ENCODE measurements at places on chromosomes 16 and 17. TPM values are rescaled to one million over a fixed set of nuclear protein-coding genes. Genes with fewer than 3 reads are reported as not detected.

GRCh38 chr16:86479419-86479818 lies 30.9 kb upstream of the FOXF1 start:
- DNase-seq = no peak

DNA sequence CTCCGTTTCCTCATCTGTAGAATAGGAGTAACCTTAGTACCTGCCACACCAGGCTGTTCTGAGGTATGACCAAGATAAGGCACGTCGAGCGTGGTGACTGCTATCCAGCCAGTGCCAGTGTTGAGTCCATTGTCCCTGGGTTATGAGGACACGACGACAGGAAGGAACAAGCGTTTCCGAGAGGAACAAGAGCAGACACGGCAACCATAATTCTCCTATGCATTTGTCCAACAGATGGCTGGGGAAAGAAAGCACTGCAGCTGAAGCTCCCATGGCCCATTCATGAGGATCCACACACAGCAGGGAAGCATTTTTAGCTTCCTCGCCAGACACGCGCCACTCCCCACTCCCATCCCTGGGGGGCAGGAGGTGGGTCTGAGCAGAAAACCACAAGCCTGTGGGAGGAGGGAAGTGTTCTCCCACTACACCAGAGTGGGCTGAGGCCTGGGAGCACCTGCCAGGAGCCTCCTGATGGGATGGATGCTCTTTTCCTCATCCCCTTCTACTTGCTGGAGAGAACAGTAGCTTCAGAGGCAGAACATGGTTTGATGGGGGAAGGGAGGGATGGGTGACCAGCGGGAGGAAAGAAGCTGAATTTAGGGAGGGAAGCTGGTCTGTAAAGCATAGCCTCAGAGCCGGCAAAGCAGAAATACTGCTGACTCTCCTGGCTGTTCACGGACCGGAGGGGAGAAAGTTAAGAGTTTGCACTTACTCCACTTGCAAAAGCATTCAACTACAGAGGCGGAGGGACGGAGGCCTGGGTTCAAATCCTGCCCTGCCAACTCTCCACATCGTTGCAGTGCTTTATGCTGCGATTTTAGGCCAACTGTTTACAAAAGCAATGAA lies 2.7 kb downstream of the COTL1 start:
- no peak for DNase-seq

GRCh38 chr16:70712359-70712758 lies 26.5 kb upstream of the MTSS2 start:
- no peak for DNase-seq

GRCh38 chr17:50059256-50059655 lies 3.3 kb downstream of the ITGA3 start:
- no peak for DNase-seq

DNA sequence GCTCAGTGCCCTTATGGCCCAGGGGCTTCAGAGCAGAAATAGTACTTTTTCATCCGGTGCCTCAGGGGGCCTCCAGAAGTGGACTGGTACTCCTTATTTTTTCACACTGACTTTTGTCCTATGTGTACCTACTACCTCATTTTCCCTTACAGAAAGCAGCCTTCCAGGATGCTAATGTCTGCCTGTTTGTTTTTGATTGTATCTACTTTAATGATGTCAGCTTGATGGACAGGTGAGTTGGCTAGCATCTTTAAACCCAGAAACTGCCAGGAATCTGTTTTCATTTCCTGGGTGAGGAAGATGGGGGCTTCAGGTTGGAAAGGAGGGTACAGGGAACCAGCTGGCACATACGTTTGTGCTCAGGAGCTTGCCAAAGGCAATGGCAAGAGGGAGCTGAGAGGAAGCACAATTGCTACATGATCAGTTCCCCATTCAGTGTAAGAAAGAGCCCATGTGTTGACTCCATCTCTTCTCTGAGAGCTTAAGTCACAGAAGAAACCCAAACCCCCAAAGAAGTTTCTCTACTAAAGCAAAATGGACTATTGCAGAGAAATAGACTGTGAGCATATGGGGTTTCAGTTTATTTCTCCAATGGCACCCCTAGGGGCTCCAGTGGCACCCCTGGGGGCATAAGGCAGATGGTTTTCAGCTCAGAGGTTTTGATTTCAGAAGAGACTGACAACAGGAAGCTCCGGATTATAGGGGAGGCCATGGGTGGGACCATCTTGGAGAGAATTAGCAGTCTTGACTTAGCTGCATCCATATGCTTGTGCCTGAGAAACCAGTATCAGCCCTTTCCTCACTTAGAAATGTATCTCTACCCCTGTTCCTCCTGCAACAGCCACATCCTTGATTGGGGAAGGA lies 16.3 kb downstream of the LIG3 start:
- DNase-seq = no peak

GRCh38 chr17:6437466-6437865 lies 2.5 kb upstream of the AIPL1 start:
- peak; percentile 47 for DNase-seq

DNA sequence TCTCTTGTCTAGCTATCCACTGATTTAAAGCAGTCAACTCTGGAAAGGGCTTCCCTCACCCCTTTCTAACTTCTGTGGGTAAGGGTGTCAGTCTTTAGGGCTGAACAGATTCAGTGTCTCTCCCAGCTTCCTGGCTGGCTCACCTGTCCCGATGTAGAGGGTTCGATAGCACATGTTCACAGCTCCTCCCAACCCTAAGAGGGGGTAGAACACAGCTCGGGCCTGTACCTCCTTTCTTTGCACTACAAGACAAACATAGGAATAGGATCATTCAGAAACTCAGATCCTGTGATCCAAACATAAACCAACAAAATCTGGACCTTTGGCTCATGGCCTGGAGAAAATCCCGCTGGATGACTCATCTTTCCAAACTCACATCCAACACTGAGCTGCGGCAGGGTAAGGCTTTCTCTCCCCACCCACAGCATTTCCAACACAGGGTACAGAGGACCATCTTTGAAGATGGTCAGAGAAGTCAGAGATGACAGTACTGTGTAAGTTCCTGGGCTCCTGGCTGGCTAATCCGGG lies 5.8 kb upstream of the DHRS13 start:
- DNase-seq = no peak

- DNase-seq = no peak
These were observed 2272.8 kb downstream of the TP53TG3F start for GRCh38 chr16:35732046-35732810.

- no peak for DNase-seq
These were observed 64.1 kb downstream of the NEUROD2 start for GRCh38 chr17:39543664-39544063.

DNA sequence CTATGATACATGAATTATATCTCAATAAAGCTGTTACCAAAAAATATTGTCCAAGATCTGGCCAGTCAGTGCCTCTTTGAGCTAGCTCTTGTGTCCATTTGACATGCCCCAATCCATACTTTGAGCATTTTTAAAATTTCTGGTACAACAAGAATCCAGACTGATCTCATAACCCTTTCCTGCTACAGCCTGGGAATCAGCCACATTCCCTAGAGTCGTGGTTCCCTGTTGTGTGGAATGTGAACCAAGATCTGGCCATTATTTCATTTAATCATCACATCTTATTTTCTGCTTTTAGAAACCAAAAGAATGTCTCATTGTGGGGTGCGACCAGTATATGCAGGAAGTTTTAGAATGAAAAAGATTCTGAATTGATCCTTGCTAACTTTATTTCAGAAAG lies 34.3 kb upstream of the RPRML start:
- no peak for DNase-seq

Gene FKBP10
- total RNA-seq = 137 TPM

Gene OTOP3
- total RNA-seq = not detected

Measured in GM23338 (cell line).